ENCODE measurements at places on chromosomes 7 and 10. TPM values are rescaled to one million over a fixed set of nuclear protein-coding genes. Genes with fewer than 3 reads are reported as not detected.
A peak's percentile ranks its signal among the peaks of the same experiment; 100 is the strongest.

Gene GIMAP5
- 0.57 TPM for total RNA-seq

Gene UNCX
- total RNA-seq: not detected

Gene LOXL4
- total RNA-seq: 1.3 TPM

Gene GLCCI1
- 4.6 TPM for total RNA-seq

Gene PRSS37
- not detected for total RNA-seq

GRCh38 chr7:146414937-146415336 lies 298.3 kb downstream of the CNTNAP2 start:
- no peaks in the 10 kb centered on the region for H3K36me3 ChIP-seq
- no peaks in the 10 kb centered on the region for H3K4me1 ChIP-seq
- H3K4me3 ChIP-seq: no peak overlapping the region
- no peak for DNase-seq

DNA sequence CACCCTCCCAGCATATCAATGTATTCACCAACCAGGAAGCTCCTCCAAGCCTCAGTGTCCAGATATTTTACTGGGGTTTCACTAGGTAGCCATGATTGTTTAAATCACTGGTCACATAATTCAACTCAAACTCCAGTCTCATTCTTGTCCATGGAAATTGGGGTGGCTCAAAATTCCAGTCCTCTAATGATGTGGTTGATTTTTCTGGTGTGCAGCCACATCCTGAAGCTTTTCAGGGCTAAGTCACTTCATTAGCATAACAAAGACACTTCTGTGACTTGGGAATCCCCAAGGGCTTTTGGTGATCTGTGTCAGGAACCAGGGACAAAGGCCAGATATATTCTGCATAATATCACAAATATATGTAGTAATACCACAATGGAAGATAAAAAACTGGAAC lies 786.9 kb upstream of the IGFBP3 start:
- no peak overlapping the region for H3K4me3 ChIP-seq

DNA sequence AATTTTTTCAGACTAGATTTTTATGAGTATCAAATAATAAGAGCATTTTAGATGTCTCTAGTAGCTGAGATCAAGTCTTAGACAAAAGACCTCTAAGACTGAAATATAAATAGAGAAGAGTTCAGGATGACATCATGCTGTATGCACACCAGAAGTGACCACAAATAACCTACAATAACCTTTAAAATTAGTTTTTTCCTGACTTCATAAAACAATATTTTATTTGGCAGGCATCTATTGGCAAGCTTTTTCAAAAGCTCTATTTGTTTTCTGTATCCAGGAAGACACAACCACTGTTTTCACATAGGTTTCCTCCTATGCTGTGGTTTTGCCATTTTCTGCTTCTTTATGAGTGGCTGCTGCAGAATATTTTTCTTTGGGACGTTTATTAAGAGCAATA lies 359.1 kb downstream of the CRPPA start:
- H3K36me3 ChIP-seq: no peaks in the 10 kb centered on the region
- H3K4me1 ChIP-seq: no peaks in the 10 kb centered on the region

- no peak overlapping the region for H3K4me3 ChIP-seq
- no peaks in the 10 kb centered on the region for H3K27me3 ChIP-seq
- H3K36me3 ChIP-seq: peaks cover 47% of the 10 kb centered on the region
- no peaks in the 10 kb centered on the region for H3K4me1 ChIP-seq
- no peak for DNase-seq
Measured at GRCh38 chr7:112462236-112462635, 12.0 kb downstream of the IFRD1 start.

DNA sequence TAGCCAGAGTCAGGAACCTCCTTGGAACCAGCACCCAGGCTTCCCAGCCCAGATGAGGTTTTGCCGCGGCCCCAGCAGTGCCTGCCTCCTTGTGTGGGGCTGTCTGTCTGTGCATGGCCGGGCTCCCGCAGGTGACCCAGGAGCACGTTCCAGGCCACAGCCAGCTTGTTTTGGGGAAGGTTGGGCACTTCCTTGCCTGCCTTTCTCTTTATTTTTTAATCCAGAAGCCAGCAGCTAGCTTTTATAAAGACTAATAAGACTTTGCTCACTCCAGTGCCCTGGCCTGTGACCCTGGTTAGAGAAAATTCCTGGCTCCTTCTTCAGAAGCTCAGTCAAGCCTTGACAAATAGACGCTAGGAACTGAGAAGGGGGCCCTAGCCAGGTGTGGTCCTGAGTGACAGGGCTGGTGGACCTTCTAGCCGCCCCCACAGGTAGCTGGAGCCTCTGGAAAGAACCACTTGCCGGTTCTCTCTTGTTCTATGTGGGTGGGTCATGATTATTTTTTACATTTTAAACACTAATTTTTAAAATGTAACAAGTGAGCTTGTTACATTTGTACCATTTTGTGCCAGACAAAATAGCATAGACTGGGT lies 837 bp downstream of the SLC29A3 start:
- peak overlapping the region; percentile 57 for H3K27ac ChIP-seq
- no peaks in the 10 kb centered on the region for H3K27me3 ChIP-seq
- peak overlapping the region; percentile 73 for H3K4me3 ChIP-seq
- no peaks in the 10 kb centered on the region for H3K36me3 ChIP-seq
- no peak for DNase-seq
- peaks cover 4% of the 10 kb centered on the region for H3K4me1 ChIP-seq

- H3K27ac ChIP-seq: no peak overlapping the region
- no peaks in the 10 kb centered on the region for H3K36me3 ChIP-seq
- no peaks in the 10 kb centered on the region for H3K27me3 ChIP-seq
- H3K4me1 ChIP-seq: no peaks in the 10 kb centered on the region
- no peak overlapping the region for H3K4me3 ChIP-seq
- DNase-seq: no peak
Measured at GRCh38 chr7:24843821-24844434, 86.7 kb upstream of the GSDME start.

DNA sequence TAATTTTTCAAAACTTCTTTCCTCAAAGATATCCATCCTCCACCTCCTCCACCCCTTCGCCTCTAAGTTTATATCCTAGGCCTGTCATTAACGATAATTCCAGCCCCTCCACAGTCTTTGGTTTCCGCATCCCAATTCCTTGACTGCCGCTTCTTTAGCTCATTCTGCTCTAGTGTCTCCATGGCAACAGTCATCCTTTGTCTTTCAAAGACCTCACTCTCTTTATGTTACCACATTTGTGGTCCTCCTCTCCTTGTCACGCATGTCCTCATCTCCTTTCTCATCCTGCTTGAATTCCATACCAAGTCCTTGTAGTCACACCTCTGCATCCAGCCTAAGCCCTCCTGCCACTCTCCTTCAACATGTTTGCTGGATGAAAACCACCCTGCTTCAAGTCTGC lies 511.2 kb upstream of the KLF6 start:
- no peaks in the 10 kb centered on the region for H3K4me1 ChIP-seq
- no peaks in the 10 kb centered on the region for H3K36me3 ChIP-seq
- H3K4me3 ChIP-seq: no peak overlapping the region
- H3K27ac ChIP-seq: no peak overlapping the region
- H3K27me3 ChIP-seq: no peaks in the 10 kb centered on the region
- no peak for DNase-seq

GRCh38 chr7:50207686-50208255 lies 96.7 kb upstream of the IKZF1 start:
- DNase-seq: no peak
- H3K4me3 ChIP-seq: no peak overlapping the region
- no peaks in the 10 kb centered on the region for H3K27me3 ChIP-seq
- no peak overlapping the region for H3K27ac ChIP-seq
- H3K36me3 ChIP-seq: no peaks in the 10 kb centered on the region
- H3K4me1 ChIP-seq: peaks cover 18% of the 10 kb centered on the region

- no peaks in the 10 kb centered on the region for H3K27me3 ChIP-seq
- H3K4me1 ChIP-seq: peaks cover 27% of the 10 kb centered on the region
- no peak overlapping the region for H3K4me3 ChIP-seq
- no peaks in the 10 kb centered on the region for H3K36me3 ChIP-seq
- H3K27ac ChIP-seq: peak overlapping the region; percentile 59
Measured at GRCh38 chr7:75650681-75651080, 88.1 kb downstream of the HIP1 start.

- no peak for DNase-seq
- no peaks in the 10 kb centered on the region for H3K36me3 ChIP-seq
- no peaks in the 10 kb centered on the region for H3K27me3 ChIP-seq
- H3K4me1 ChIP-seq: peaks cover 27% of the 10 kb centered on the region
- H3K27ac ChIP-seq: peak overlapping the region; percentile 69
- H3K4me3 ChIP-seq: 0 out of 2 replicates have a peak overlapping the region, but pooled peaks have one; percentile 8
Measured at GRCh38 chr7:101857358-101857811, 40.0 kb downstream of the CUX1 start.

GRCh38 chr7:42262964-42263363 lies 26.0 kb upstream of the GLI3 start:
- no peak overlapping the region for H3K4me3 ChIP-seq
- no peaks in the 10 kb centered on the region for H3K27me3 ChIP-seq
- no peak overlapping the region for H3K27ac ChIP-seq
- DNase-seq: no peak
- H3K4me1 ChIP-seq: no peaks in the 10 kb centered on the region

DNA sequence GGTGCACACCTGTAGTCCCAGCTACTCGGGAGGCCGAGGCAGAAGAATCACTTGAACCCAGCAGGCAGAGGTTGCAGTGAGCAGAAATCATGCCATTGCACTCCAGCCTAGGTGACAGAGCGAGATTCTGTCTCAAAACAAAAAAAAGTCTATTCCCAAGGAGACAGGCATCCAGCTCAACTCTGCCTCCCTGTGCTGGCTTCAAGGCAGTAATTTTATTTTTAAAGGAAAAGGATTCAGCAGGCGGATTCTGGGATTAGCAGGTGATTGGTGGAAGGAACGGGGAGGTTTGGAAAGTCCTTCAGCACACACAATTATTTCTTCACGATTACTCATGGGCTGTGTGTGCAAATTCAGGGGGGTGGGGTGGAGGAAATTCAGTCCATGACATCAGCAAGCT lies 242.9 kb downstream of the PAXIP1 start:
- no peak overlapping the region for H3K4me3 ChIP-seq
- no peak for DNase-seq
- no peaks in the 10 kb centered on the region for H3K4me1 ChIP-seq
- H3K27me3 ChIP-seq: no peaks in the 10 kb centered on the region
- H3K27ac ChIP-seq: no peak overlapping the region
- no peaks in the 10 kb centered on the region for H3K36me3 ChIP-seq

GRCh38 chr10:117989962-117990361 lies 56.8 kb downstream of the RAB11FIP2 start:
- H3K4me1 ChIP-seq: no peaks in the 10 kb centered on the region
- H3K36me3 ChIP-seq: no peaks in the 10 kb centered on the region
- H3K27me3 ChIP-seq: no peaks in the 10 kb centered on the region
- no peak overlapping the region for H3K27ac ChIP-seq
- DNase-seq: no peak

- no peak overlapping the region for H3K27ac ChIP-seq
- peaks cover 20% of the 10 kb centered on the region for H3K4me1 ChIP-seq
- no peaks in the 10 kb centered on the region for H3K27me3 ChIP-seq
- H3K4me3 ChIP-seq: no peak overlapping the region
- DNase-seq: no peak
Measured at GRCh38 chr10:70512149-70512639, 33.6 kb downstream of the PALD1 start.

GRCh38 chr7:100901921-100902332 lies 6.2 kb upstream of the ACHE start:
- no peak overlapping the region for H3K27ac ChIP-seq
- H3K36me3 ChIP-seq: no peaks in the 10 kb centered on the region
- H3K4me3 ChIP-seq: no peak overlapping the region
- no peak for DNase-seq
- H3K27me3 ChIP-seq: no peaks in the 10 kb centered on the region
- peaks cover 4% of the 10 kb centered on the region for H3K4me1 ChIP-seq

- no peak for DNase-seq
- no peak overlapping the region for H3K4me3 ChIP-seq
- no peaks in the 10 kb centered on the region for H3K4me1 ChIP-seq
- H3K27ac ChIP-seq: no peak overlapping the region
- H3K36me3 ChIP-seq: no peaks in the 10 kb centered on the region
- H3K27me3 ChIP-seq: no peaks in the 10 kb centered on the region
Measured at GRCh38 chr10:37667736-37668135, 189.7 kb downstream of the ZNF248 start.

GRCh38 chr10:118210276-118210675 lies 131.8 kb downstream of the FAM204A start:
- no peak overlapping the region for H3K4me3 ChIP-seq
- H3K27me3 ChIP-seq: peaks cover 6% of the 10 kb centered on the region

DNA sequence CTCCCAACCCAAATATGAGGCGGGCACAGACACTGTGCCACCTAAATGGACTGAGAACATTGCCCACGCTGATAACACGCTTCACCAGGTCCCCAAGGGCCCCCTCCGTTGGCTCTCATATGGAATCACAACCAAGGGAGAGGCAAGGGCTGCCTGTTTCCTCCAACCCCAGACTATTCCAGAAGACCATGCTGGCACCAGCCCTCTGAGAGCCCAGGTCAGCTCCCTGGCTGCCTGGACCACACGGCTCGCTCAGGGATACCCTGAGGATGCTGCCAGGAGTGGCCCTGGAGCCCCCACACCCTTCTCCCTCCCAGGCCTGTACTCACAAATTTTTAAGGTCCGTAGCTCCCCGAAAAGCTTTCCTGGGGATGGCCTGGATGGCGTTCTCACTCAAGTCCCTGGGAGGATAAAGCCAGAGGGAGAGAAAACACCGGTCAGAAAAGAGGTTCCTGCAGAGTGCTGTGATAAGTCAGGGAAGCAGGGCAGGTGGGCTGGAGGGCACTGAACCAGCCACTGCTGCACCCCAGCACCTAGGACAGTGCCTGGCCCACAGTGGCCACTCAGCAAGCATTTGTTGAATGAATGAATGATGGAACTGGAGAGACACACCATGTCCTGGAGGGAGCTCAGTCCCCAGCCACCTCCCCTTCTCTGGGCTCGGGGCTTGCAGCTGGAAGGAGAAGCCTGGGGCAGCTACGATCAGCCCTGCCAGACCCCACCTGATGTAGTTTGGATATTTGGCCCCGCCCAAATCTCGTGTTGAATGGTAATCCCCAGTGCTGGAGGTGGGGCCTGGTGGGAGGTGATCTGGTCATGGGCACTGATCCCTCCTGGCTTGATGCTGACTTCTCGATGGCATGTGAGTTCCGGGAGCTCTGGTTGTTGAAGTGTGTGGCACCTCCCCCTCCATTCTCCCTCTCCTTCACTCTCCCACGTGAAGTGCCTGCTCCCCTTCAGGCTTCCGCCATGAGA lies 119.8 kb downstream of the SLIT1 start:
- DNase-seq: no peak
- no peak overlapping the region for H3K4me3 ChIP-seq
- H3K27me3 ChIP-seq: no peaks in the 10 kb centered on the region

DNA sequence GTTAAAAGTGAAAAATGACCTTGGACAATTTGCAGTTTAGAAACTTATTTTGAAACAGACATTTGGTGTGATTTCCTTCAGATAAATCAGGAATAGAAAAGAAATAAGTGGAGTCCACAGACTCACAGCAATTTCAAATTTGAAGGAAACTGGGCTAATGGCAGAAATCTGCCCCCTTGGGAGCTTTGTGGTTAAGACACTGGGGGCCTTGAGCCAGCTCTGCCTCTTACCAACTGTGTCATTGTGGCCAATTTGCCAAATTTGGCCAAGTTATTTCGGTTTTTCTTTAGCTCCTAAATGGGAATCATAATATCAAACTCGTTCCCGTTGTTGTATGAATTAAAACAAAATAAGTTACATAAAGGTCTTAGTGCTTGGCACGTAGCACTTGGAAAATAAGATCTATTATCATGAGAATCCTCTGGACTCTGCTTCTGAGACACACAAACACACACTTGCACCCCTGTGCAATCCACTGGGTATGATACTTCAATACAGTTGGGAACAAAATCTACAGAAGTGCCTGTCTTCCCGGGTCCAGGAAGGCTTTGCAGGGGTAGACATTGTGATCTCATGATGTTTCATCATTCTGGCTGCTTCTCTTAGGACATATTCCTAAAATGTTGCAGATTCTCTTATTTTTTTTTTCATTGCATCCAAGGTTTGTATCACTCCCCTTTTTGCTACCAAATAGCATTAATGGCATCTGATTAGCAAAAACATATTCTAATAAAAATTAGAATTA lies 4.9 kb downstream of the ARMC3 start:
- H3K27me3 ChIP-seq: no peaks in the 10 kb centered on the region
- no peak overlapping the region for H3K27ac ChIP-seq
- peaks cover 23% of the 10 kb centered on the region for H3K4me1 ChIP-seq

Data from HCT116 (cell line).